ENCODE measurements at places on chromosomes 2 and 18.

DNA sequence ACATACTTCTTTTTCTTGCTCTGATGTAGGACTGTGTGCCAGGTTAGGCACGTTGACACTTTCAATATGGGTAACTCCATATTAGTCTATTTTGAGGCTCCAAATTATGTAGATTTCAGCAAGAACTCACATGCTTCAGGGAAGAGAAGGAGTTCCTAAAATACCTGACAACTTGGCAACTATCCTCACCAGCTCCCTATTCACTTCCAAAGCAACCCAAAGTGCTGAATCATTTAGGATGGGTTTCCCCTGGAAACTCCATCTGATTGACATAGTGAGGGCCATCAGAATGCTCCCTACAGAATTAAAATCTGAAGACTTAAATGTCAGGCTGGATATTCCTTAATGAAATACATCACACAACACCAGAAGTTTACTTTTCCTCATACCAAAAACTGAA, 32.5 kb upstream of the NFU1 start:
- no peak for DNase-seq

- DNase-seq, result no peak
Observed at GRCh38 chr18:46469186-46469915, 187.7 kb downstream of the LOXHD1 start.

DNA sequence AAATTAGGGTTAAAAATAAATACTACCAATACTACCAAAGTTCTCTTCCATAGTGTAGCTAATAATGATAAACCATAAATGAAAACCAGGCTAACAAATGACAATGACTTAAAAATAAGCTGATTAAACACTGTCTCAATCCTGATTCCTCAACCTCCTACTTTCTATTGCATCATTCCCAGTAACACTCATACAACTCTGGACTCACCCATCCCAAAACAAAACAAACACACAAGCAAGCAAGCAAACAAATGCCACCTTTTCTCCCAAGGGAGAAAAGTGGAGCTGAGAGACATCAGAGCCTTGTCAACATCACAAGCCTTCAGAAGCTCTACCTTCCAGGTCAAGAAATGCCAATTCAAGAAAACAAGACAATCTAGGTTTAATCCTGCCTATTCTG, 620.7 kb downstream of the NYAP2 start:
- no peak for DNase-seq

GRCh38 chr2:229779650-229780049, 65.3 kb upstream of the DNER start:
- no peak for DNase-seq

DNA sequence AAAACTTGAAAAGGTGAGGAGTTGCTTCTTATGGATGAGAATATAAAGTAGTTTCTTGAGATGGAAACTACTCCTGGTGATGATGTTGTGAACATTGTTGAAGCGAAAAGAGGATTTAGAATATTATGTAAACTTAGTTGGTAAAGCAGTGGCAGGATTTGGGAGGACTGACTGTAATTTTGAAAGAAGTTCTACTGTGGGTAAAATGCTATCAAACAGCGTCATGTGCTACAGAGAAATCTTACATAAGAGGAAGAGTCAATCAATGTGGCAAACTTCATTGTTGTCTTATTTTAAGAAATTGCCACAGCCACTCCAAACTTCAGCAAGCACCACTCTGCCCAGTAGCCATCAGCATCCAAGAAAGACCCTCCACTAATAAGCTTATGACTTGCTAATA, 112.9 kb upstream of the ZEB2 start:
- DNase-seq, result no peak

- DNase-seq, result no peak
Observed at GRCh38 chr2:33081691-33082090, 134.9 kb downstream of the LTBP1 start.

- no peak for DNase-seq
Observed at GRCh38 chr2:15594291-15595256, 2.9 kb downstream of the DDX1 start.

GRCh38 chr2:55103046-55103445, 52.8 kb upstream of the RTN4 start:
- no peak for DNase-seq

DNA sequence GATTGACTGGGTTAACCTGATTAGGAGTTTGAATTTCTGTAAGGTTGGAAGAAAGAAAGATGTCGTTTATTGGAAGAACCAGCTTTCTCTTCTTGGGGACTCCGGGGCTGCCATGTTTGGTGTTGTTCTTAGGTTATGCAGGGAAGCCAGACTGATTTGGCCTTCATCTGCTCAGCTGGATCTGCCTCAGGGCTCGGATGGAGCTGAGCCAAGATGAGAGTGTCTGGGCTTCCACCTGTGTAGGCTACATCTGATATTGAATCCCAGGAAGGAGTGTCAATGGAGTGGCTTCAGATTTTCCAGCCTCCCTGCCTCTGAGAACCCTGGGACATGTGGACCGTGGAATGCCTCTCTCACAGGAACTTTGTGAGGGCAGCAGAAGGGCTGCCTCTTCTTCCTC, 126.1 kb downstream of the WDSUB1 start:
- no peak for DNase-seq

DNA sequence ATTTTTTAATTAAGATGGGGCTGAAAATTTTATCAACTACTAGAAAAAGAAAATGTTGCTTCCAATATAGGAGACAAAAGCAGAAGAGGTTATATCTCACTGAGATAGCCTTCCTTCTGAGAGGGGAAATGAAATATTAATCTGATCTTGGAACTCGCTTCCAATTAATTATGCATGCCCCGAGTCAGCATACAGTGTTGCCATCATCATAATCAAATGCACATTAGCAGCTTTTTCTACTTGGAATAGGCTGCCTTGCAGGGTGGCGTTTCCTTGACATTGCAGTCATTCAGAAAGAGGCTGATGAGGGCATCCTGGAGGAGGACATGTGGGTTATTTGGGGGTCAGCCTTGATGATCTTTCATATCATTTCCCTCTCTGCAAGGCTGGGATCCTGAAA, 18.4 kb upstream of the RPL37A start:
- no peak for DNase-seq

DNA sequence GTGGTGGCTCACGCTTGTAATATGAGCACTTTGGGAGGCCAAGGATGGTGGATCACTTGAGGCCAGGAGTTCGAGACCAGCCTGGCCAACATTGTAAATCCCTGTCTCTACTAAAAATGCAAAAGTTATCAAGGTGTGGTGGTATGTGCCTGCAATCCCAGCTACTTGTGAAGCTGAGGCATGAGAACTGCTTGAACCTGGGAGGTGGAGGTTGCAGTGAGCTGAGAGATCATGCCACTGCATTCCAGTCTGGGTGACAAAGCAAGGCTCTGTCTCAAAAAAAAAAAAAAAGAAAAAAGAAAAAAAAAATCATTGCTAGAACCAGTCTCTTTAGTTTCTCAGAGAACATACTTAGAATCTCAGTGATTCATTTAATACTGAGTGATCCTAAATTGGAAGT, 217.1 kb downstream of the DYM start:
- no peak for DNase-seq

GRCh38 chr2:162424816-162425215, 80.9 kb downstream of the GCA start:
- DNase-seq, result no peak

DNA sequence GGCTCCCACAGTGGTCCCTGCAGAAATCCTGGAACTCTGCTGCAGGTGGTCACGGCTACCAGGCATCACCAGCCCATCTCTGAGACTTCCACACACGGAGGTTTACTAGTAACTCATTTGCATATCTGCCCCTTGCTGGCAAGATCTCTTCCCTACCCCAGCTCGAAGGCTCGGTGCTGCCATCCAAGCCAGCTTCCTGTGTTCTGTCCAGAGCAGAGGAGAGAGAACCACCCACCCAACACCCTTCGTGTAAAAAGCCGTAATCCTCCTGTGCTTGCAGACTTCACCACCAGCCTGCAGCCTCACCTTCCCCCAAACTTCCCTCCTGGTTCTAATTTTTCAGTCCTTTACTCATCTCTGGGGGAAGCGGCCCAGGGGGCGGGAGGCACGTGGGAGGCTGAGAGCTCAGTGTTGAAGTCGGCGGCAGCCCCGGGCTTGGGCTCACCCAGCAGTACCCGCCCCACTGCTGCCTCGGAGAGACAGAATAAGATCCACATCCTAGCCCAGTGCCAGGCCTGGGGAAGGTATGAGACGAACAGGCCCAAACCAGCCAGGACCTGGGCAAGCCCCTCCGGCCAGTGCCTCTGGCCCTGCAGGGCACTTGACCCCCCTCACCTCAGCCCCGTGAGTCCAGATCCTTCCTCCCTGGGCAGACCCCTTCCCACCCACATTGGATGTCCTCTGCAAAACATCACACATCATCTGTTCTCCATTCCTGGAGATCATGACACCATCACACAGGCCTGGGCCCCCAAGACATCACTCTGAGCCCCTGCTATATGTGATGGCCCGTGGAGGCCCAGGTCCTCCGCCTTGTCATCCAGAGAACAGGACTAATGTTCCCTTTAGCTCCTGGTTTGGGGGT, 145.8 kb upstream of the ID2 start:
- DNase-seq, result no peak

DNA sequence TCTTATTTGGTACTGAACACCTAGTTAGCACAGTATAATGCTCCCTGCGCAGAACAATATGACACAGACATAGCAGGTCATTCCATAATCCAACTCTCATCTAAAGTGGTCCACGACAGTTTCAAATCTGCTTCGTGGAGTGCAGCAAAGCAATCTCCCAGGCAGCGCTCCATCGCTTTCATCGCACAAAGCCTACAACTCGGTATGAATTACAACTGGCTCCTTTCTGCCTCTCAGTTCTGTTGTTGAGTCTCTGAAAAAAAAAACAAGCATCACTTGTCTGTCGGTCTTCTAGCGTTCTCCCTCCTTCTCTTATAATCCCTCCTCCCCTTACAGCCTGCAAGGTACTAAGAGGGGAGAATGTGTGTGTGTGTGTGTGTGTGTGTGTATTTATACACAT, 123.5 kb downstream of the FIGN start:
- no peak for DNase-seq

- DNase-seq, result no peak
Observed at GRCh38 chr2:20514596-20515269, 67.9 kb downstream of the RHOB start.
